Coronary artery (tissue), 2 donors: ENCODE measurements at places on chromosomes 2 and 18.

DNA sequence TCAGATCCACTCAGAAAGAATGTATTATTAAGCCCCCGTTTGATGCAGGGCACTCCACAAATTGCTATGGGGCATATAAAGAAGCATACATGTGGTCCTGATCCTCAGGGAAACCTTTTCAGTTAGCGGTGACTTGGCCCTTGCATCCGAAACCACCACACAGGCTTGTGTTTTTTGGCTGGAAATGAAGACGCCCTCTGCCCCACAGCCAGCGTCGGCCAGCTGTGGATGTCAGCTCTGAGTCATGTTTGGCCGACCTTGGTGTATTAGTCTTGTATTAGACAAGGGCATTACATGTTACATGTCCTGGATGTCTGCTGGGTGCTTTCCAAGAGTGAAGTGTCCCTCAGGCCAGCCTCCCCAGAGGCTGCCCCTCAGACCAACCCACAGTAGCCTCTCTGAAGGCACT, 107.6 kb upstream of the MAP3K20 start:
- peak; percentile 82 for DNase-seq

DNA sequence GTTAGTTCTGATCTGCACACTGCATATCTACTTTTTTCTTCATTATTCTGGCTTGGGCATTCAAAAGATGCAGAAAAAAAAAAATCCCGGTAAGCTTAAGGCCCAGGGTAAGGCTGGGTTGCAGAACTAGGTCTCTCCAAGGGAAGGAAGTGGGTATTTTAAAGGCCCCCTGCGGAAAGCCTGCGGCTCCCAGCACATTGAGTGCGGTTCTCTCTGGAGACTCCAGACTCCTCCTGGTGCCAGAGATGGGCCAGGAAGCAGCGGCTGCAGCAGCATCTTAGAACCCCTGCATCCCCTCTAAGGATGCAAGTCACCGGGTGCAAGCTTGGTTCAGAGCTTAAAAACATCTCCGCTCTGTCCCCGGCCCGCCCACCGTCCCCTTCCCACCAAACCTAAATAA, 49.5 kb downstream of the TGIF1 start:
- DNase-seq, result no peak

DNA sequence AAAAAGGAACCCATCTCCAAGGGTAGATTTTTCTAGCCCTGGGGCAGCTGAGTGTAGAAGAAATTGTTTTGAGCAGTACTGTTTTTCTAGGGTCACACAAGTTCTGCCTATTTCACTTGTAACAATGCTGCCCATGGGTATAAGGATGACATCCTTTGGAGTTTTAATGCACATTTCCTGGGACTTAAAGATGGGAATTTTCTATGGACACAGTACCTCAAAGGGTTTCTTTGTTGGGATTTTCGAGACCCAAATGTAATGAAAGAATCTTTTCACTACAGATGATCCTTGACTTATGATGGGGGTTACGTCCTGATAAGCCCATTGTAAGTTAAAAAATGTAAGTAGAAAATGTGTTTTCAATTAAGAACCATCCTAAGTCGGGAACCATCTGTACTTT, 31.8 kb downstream of the CDC42EP3 start:
- DNase-seq, result no peak

DNA sequence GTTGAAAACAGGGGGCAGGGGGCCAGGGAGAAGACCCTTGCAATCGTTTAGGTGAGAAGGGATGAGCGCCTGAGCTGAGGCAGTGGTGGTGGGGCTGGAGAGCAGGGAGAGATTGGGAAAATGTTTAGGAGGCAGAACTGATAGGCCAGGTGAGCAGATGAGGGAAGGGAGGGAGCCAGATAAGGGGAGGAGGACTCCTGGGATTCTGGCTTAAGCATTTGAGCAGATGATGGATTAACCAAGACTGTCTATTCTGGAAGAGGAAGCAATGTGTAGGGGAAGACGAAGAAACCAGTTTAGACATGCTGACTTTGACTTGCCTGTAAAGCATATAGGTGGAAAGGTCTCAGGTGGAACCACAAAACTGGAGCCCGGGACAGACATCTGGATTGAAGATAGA, 49.9 kb upstream of the ASPRV1 start:
- no peak for DNase-seq

DNA sequence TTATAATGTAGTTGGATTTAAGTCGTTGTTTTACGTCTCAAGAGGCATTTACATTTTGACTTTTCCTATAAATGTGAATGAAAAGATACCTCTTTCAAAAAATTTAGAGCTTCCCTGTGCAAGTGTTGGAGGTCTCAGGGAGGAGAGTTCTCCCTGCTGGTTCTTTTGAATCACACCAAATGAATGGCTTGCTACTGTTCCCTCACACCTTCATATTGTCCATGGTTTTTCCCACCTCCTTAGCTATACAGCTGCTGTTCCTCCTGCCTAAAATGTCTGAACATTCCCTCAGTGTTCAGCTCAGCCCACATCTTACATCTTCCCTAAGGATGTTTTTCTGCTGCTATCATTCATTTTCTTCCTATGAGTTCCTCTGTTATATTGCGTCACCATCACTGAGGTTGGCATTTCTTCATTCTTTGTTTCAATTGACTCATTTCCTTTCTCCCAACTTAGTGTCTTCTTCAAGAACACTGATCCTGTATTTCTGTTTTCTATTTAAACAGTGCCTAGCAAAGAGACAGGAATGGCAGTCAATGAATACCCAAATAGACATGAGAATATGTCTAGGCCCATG, 46.0 kb downstream of the COX7A2L start:
- no peak for DNase-seq

DNA sequence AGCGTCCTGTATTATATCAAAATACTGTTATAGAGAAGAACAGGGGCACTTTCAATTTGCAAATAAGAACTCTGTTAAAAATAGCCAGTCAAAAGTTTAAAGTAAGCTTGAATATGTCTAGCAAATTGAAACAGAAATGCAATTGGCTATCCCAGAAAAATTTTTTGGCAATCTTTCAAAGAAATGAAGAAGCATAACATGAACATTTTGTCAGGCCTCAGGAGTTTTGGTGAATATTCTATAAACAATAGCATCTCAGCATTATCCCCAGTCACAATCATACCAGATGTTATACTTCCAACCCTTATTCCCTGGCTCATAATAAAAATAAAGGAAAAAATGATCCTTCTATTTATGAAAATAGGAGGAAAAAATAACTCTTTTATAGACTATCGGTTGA, 252.4 kb downstream of the GRB14 start:
- DNase-seq, result no peak

DNA sequence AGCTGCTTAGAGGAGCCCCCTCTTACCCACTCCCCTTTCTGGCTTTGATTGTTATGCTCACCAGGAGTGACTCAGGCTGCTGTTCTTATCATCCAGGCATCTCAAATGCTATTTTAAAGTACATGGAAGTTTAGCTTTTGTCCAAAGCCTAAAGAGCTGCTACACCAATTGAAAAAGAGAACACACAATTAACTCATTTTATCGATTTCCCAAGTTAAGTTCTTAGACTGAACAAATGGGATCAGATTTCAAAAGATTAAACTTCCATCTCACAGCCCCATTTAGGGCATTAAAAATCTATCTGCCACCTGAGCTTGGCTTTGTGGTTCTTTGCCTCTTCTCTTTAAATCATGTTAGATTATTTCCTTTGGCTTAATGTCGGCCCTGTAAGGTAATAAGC, 81.2 kb downstream of the MYO5B start:
- DNase-seq, result no peak

DNA sequence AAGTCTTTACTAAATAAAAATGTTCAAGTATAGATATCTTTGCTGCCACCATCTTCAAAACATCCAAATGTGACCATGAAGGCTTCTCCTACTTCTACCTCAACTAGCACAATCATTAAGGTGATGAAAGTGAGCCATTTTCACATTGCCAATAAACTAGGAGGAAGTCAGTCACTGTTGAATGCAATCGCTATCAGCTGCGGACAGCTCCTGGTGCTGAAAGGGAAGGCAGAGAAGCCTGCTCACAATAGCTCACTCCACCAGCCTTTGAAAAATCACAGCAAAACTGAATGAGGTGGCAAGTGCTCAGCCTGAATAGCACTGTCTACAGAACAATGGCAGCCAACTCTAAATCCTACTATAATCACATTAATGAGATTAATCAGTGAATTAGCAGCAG, 2.2 kb downstream of the MYT1L start:
- no peak for DNase-seq

GRCh38 chr2:1990724-1991123, 246.4 kb upstream of the PXDN start:
- DNase-seq, result no peak

DNA sequence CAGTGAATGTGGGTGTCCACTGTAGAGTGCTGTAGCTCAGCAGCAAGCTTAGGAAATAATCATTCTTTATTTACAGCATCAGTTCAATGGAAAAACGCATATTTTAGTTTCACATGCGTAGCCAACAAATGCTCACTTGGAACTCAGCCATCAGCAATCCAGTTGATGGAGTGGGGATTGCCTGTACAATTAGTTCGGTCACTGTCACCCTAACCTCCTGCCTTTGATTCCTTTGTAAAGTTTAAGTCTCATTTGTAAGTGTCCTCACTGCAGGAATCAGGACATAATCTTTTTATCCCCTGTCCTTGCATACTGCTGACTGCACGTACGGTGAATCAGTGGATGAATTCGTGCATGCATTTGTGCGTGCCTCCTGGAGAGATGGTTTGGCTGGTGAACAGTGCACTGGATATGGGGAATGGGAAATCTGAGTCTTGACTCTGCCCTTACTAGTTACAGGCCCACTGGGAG, 55.9 kb downstream of the RAB31 start:
- no peak for DNase-seq

GRCh38 chr18:33835419-33835818, 257.4 kb downstream of the ASXL3 start:
- DNase-seq, result no peak

DNA sequence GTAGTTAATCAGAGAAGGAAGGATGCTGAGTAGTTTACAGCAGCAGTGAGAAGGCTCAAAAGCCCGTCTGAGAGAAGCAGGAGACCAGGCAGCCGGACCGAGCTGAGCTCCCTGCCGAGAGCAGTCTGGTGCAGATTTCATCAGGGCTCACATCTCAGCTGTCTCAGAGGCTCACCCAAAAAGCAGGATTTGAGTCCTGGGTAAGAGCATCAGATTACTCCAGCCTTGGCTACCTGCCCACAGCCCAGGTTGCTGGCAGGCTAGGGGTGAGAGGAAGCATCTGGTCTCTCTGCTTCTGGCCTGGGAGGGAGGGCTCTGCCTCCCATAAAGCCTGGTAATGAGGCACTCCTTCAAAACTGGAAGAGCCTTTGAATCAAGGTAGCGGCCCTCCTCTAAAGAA, 140.5 kb downstream of the ST6GAL2 start:
- DNase-seq, result no peak

- no peak for DNase-seq
Observed at GRCh38 chr18:29726646-29727045, 1315.9 kb downstream of the DSC3 start.

DNA sequence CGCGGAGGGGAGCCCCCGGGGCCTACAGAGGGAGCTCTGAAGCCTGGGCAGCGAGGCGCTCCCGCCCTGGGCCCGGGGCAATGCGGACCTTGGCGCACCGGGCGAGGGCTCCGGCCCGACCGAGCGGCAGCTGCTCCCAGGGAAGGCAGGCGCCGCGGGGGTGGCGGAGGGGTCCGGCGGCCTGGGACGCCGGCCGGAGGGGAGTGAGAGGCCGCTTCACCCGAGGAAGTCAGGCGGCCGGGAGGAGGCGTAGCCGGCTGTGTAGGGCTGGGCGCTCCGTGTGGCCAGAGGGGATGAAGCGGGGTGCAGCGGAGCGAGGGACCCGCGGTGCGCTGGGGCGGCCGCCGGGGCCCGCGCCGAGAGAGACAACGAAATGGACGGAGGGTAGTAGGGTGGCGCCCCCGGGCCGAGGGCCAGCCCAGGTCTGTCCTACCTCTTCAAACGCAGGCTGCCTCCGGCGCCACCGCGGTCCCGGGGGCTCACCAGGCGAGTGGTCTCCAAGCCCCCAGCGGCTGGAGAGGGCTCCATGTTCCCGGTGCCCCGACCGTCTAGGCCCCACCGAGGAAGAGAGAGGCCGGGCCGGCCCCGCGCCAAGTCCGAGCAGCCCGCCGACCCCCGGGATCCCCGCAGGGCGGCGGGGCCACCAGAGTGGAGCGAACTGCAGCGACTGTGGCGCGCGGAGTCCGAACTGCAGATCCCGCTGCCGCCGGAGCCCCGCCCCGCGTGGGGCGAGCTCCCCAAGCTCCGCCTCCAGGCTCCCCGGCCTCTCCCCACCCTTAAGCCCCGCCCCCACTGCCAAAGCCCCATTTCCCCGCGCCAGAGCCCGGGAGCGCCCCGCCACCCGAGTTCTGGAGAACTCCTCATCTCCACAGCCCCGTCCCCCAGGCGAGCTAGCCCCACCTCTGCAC, at the start of gene SLC30A3:
Gene SLC30A3, minus strand, starts transcription at position 669 of the 908 bp plus-strand sequence. Its CDS starts 141 bp downstream, at position 528.
- DNase-seq, result no peak

GRCh38 chr2:15736396-15737180, 144.9 kb downstream of the DDX1 start:
- DNase-seq, result peak; percentile 36

DNA sequence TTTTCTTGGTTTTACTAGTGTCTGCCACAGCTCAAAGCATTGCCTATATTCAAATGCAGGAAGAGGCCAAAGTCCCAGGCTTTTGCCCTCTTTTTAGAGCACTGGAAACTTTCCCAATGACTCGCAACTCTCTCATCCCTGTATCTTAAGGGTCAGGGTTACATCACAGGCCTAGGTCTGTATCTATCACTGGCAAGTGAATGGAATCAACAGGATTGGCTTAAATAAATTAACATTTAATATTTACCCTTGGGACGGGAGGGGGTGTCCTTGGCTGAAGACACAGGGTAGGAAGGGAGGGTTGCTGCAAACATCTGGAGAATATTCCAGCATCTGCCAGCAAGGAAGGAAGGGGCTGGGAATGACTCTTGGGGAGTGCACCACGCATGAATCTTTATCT, 242.6 kb downstream of the SLC4A3 start:
- no peak for DNase-seq

DNA sequence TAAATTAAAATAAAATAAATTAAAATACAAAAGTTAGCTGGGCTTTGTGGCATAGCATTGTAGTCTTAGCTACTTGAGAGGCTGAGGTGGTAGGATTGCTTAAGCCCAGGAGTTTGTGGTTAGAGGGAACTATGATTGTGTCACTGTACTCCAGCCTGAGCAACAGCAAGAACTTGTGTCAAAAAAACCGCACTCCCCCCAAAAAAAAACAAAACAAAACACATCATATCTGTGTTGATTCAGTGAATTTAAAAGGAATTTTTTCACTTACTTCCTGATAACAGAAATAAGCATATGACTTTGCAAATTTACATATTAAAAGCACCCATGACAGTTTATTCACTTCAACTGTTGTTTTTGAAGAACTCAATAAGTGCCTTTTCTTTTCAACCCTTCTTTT, 68.1 kb upstream of the PELI1 start:
- DNase-seq, result no peak
